ENCODE measurements at places on chromosomes 5 and 9. TPM values are rescaled to one million over a fixed set of nuclear protein-coding genes. Genes with fewer than 3 reads are reported as not detected.

RNF44 gene
- 231 TPM for total RNA-seq

IL7R gene
- total RNA-seq, result 1.4 TPM

UNC13B gene
- total RNA-seq, result 0.25 TPM

DNA sequence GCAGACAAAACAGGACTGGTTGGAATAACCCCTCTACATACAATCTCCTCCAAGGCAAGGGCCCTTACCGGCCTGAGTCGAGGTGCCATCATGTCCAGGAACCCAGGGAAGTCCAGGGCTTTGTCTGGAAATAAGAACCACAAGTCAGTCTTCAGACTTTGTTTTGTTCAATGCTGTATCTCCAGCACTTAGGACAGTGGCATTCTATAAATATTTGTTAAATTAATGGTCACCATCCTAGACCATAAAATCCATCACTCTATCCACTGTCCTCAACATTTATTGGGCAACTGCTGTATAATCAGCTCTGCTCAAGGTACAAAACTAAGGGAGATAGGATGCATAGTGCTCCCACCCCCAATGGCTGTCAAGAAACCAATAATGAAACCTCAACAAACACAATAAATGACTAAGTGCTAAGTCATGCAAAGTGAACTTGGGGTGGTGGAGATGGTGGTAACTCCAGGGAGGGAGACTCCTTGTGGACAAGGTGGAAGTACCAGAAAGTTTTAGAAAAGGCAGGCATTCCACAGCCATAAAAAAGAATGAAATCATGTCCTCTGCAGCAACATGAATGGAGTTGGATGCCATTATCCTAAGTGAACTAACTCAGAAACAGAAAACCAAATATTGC lies 5.0 kb downstream of the RELL2 start:
- no peak for DNase-seq

- no peak for DNase-seq
Observed at GRCh38 chr5:76999451-76999850, 30.8 kb upstream of the AGGF1 start.

DNA sequence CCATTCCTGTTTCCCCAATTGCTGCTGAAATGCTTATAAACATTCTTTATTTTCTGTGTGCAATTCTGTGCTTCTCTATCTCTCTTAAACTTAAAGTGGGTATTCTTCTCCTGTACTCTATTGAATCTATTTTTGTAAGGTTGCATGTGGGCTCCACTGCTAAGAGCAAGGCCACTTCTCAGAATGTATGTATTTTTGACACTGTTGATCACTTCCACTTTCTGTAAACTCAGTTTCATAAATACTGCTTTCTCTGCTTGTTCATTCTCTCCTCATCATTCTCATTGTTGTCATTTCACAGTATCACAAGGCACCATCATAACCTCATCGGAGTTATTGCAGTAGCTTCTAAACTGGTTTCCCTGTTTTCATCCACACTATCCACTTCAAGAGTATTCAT lies 483.0 kb upstream of the CDH18 start:
- DNase-seq, result no peak

DNA sequence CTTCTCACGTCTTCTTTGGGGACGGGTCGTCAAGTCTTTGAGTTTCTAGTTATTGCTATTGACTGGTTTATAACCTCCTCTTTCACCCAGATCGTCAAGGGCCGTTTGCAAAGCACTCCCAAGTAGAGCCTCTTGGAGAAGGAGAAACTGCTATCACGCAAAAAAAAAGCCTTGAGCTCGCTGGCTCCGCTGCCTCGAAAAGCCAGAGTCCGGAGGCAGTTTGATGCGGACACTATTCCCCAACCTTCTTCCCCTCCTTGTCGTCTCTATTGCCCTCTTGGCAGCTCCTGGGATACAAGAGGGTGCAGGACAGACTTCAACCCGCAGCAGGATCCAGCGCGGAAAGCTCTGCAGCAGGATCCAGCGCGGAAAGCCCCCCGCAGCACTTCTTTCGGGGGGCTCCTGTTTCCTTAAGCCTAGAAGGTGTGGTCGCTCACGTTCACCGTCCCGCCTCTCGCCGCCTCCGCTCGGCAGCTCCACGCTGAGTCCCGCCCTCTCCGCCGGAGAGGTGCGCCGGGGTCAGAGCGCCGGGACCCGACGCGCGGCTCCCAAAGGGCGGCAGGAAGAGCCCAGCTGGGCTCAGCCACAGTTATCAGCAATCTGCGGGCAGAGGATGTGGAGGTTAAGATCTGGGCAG lies at the start of gene PCDHAC1:
TSS of gene PCDHAC1 (plus strand) at position 494 of the 637 bp plus-strand sequence. CDS start 594 bp downstream, outside the sequence.
- DNase-seq, result no peak

Data from B cell (primary cell).